Left ventricle myocardium inferior (tissue), 1 donor: ENCODE measurements at places on chromosomes 13 and 19.
A peak's percentile ranks its signal among the peaks of the same experiment; 100 is the strongest.

GRCh38 chr13:80022146-80022545 is 318.8 kb downstream of the SPRY2 start:
- no peak for DNase-seq

DNA sequence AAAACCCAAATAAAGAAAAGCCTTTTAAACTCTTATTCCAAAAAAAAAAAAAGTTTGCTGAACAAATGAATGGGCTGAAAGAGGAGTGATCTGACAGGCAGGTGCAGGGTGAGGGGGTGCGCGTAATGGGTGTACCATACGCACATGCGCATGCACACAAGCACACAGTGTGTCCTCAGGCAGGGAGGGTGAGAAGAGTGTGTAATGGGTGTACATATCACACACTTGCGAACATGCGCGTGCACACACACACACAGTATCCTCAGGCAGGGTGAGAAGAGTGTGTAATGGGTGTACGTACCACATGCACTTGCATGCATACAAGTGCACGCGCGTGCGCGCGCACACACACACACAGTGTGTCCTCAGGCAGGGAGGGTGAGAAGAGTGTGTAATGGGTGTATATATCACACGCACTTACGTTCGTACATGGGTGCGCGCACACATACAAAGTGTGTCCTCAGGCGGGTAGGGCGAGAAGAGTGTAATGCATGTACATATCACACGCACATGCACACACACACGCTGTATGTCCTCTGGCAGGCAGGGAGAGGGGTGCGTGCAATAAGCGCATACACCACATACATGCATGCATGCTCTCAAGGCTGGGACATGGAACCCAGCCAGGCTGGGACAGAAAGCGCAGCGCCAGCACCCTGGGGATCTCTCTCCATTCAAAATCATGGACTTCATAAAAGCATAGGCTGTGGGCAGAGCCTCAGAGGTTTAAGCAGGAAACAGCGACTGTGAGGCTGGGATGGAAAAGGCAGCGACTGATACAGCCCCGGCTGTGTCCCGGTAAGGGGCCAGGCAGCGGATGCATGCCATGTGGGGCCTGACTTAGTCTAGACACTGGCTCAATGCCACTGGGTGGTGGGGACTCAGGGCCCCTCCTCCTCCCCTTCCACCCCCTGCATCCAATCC is 70.4 kb downstream of the CEBPG start:
- DNase-seq: peak; percentile 5

DNA sequence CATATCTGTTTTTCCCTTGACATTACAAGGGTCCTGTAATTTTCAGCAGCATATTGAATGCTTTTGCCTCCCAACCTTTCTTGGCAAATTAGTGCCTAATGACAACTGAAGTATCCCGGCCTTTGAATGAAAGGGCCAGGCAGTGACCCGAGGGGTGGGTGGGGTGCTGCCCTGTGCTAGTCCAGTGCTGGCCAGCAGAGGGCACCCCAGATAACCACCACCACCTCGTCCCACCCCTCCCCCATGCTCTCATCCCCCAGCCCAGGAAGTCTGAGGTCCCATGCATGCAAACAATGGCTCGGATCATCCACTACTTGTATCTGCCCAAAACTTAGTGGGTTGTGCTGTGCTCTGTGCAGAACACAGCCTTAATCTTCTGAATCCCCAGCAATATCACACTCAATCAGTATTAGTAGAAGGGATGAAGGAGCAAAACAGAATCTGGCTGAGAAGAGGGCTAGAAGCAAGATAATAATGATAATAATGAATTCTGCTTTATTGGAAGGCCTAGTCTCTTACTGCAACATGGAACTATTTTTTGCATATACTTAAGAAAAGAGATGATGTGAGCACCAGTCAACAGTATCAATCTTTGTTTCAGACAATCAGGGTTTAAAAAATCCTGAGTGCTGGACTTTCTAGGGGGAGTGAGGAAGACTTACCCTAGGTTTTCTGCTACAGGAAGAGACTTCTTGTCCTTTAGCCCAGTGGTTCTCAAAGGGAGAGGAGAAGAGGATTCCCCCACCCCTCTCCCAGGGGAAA is 3.8 kb downstream of the ATP12A start:
- DNase-seq: peak; percentile 46

DNA sequence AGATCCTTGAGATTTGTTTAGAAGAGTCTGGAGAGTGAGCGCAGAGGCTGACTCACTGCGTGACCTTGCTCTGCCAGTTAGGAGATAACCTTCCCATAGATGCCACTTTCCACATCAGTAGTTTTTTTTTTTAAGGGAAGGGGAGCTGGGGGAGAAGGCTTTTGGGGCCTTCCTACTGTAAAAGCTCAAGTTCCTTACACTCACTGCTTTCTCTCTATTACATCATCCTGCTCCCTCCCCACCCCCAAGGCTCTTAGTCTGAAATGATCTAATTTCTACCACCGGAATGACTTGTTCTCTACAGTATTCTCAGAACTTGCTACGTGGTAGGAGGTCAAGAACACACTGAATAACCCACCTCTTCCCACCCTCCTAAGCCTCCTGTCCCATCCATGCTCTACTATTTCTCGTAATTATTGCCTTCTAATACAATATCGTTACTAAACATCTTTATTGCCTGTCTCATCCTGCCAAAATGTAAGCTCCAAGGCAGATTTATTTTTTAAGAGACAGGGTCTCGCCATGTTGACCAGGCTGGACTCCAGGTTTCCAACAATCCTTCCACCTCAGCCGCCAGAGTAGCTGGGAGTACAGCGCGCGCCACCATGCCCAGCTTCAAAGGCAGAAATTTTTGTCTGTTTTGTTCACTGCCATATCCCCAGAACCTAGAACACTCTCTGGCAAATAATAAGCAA is 1.2 kb downstream of the LONP1 start:
- DNase-seq: no peak

DNA sequence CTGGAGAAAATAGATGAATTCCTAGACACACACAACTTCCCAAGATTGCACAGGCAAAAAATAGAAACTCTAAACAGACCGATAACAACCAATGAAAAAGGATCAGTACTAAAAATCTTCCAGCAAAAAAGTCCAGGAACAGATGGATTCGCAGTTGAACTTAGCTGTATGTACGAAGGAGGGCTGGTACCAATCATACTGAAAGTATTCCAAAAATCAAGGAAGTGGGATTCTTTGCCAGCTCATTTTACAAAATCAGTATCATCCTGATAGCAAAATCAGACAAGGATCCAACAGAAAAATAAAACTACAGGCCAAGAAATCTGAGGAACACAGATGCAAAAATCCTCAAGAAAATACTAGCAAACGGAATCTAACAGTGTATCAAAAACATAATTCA is 6.5 kb upstream of the LILRB2 start:
- no peak for DNase-seq

DNA sequence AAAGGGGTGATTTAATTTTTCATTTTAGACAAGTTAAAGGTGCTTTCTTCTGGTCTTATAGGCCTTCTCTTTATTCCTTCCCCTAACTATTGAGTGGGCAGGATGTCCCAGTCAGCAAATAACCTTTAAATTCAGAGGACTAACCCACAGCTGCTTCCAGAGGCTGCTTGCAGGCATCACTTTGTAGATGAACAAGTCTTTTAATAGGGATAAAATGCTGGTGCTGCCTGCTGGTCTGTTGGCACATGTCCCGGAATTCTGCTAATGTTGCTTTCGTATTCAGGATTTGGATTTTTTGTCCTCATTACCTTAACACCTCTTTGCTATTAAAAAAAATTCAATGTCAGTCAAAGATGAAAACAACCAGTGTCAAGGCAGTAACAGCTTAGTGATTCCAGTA is 132.7 kb upstream of the KL start:
- no peak for DNase-seq

DNA sequence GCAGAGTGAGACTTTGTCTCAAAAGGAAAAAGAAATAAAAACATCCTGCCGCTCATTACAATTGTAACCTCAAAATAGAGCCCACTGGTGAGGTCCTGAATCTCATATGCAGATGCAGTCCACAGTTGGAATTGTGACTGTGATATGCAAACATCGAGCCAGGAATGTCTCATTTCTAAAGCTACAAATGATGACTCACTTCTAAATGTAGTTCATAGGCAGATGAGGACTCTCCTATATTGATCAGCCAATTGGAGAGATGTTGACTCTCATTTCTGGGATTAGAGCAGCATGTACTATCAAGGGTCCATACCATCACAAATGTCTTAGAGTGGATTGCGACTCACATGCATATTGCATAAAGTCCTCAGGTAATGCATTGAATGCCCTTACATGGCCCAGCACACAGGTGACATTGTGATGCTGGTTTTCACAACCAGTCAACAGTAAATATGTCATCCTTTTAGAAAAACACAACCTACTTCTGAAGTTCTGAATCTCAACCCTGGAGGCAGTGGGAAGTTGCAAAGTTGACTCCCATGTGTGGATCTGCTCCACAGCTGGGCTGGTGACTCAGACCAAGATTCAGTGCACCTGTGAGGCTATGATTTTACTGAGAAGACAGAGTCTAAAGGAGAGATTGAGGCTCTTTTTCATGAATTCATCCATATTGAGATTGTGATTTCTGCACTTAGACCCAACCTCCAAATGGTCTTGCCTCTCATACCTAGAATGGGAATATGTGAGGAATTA is 16.9 kb upstream of the ZNF254 start:
- no peak for DNase-seq

DNA sequence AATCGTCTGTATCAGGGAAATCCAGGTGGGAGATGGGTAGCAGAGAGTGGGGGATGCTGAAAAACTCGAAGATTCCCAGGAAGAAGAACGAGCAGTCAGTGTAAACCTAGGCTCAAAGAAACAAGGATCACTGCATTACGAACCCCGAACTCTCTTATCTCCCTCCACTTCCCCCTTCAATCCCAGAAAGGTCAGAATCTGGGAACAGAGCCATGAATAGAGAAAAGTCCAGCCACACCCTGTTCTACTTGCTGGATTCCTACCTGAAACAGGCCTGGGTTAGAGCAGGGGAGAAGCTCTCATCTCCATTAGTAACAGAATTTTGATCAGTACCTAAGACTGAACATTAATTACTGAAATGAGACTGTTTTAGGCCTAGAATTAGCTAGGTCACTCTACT is 24.4 kb downstream of the EPSTI1 start:
- DNase-seq: no peak

DNA sequence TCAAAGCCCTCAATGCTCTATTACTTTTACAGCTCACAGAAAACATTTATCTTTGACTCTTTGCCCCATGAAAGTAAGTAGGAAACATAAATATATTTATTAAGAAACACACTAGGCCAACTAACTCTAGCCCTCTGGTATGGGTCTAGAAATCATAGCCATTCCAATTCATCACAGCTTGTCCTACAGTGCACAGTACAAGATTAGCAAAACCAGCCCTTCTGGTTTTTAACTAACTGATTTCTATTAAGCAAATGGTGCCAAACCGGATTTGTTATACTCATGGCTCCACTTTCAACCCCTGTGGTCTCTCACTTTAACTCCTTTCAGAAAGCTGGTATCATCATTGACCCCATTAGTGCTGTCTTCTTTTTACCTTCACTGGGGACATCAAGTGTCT is 5.6 kb upstream of the LRRC63 start:
- no peak for DNase-seq

GRCh38 chr13:114148521-114148855 is 16.1 kb upstream of the RASA3 start:
- DNase-seq: no peak

DNA sequence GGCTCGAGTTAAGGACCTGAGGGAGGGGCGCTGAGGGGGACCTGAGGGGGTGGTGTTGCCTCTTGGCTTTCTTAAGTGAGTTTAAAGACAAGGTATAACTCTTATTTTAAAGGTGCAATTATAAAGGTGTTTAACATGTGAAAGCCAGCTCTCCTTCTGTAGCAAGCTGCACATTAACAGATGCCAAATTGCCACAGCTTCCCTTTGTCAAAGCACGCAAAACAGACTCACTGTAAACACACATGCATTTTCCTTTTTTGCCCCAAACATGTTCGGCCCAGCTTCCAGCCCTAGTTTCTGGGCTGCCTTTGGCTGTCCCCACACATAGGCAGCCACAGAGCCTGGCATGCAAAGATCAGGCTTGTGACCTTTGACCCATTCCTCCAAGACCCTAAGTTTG is 111.9 kb downstream of the SLC7A1 start:
- DNase-seq: no peak

- no peak for DNase-seq
Observed at GRCh38 chr13:73058432-73058735, 421 bp upstream of the KLF5 start.

- no peak for DNase-seq
Observed at GRCh38 chr19:35519291-35519690, 5.8 kb upstream of the DMKN start.

DNA sequence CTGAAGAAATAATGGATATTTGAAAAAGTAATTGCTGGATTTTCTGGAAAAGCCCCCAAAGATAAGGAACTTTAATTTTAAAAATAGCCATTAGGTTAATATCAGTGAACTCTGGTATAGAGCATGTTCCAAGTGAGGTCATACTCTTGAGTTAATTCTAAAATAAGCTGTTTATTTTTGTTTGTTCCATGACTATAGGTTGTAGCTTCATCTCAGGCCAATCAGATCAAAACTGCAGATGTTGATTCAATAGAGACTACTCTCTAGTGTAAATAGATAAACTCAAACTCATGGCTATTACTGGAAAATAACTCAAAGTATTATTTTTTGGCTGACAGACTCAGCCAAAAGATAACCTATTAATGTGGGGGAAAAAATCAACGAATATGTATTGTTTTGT is 815.1 kb downstream of the DIAPH3 start:
- DNase-seq: no peak

GRCh38 chr19:4362101-4362828 is 18.9 kb downstream of the MPND start:
- no peak for DNase-seq

DNA sequence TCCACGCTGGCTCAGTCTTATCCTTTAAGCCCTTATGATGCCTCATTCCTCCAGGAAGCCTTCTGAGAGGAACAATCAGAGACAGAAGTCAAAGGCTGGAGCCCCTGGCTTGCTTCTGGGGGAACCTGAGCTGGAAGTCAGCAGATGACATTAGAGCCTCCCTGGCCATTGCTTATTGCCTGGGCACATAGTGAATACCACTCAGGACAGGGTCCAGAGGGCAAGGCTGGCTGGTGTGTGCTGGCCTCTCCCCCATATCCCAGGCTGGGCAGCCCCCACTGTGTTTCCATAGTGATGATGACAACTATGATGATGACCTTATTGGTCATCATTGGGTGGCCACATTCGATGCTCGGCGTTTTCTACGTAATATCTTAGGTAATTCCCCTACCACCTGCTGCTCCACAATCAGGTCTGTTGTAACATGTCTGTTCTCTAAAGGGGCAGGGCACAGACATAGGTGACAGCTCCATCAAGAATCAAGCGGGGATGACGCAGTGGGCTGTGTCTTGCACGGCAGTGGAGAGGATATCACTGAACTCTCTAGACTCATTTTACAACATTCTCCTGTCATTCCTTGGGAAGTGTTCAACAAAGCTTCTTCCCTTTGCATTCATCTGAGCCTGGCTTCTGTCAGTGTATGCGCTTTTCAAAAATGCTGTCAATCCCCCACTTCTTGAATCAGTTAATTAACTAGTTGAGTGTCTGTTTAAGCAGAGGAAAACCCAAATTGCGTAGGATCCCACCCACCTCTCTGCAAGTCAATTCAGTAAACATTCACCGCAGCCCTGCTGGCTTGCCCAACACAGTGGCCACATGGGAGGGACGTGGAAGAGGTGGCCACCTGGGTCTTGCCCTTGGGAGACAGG is 89.4 kb upstream of the TSHZ3 start:
- no peak for DNase-seq
